ENCODE measurements at places on chromosomes 7 and 10.

- no peak for DNase-seq
Measured at GRCh38 chr10:17169803-17170202, 31.7 kb downstream of the TRDMT1 start.

- no peak for DNase-seq
Measured at GRCh38 chr10:61776615-61777266, 114.0 kb downstream of the CABCOCO1 start.

GRCh38 chr10:13659887-13660550 is 73.3 kb downstream of the PRPF18 start:
- DNase-seq: no peak

DNA sequence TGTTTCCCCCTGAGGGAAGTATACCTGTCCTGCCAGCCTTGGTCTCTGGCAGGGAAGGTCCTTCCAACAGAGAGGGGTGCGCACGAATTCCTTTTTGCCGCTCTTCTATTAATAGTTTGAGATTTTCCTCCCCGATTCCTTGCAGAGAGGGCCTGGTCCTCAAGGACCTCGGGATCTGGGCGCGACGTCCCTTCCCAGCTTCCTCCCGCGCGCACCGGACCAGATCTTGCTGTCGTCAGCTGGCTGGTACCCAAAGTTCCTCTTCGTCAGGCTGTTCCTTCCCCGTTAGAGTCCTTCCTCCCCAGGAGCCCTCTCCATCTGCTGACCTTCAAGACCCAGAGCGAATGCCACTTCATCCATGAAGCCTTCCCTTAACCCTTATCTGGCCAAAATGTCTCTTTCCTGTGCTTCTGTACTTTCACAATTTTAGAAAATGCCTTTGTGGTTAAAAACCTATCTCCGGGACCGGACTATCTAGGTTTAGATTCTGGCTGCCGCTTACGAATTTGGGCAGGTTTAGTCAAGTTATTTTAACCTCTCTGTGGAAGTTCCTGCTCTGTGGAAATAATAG is 851 bp upstream of the GOT1 start:
- DNase-seq: no peak

DNA sequence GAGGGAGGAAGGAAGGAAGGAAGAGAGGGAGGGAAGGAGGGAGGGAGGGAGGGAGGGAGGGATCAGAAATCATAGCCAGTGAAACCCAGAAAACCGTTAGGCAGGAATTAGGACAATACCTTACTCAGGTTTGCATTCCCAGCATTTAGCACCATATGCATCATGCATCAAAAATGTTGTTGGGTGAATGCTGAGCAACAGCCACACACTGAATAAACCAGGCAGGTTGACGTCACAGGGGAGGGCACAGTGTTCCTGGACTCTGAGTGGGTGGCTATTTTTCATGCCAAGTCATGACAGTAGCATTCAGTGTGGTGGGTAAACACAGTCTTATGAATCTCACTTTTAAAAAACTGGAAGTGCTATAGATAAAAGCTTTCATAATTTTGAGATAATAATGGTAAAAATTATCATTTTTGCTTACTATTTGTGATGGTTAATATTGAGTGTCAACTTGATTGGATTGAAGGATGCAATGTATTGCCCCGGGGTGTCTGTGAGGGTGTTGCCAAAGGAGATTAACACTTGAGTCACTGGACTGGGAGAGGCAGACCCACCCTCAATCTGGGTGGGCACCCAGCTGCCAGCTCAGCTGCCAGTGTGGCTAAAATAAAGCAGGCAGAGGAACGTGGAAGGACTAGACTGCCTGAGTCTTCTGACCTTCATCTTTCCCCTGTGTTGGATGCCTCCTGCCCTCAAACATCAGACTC is 199.1 kb upstream of the PRKCQ start:
- no peak for DNase-seq

DNA sequence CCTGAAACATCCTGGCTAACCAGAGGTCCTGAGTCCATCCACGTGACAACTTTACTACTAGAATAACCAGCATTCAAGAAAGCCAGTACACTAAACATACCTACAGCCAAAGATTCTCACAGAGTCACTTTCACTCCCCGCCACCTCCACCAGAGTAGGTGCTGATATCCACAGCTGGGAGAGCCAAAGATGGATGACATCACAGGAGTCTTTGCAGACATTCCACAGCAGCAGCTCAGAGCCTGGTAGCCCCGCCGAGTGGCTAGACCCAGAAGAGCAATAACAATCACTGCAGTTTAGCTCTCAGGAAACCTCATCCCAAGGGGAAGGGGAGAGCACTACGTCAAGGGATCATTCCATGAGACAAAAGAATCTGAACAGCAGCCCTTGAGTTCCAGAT is 13.5 kb upstream of the ADAM22 start:
- no peak for DNase-seq

DNA sequence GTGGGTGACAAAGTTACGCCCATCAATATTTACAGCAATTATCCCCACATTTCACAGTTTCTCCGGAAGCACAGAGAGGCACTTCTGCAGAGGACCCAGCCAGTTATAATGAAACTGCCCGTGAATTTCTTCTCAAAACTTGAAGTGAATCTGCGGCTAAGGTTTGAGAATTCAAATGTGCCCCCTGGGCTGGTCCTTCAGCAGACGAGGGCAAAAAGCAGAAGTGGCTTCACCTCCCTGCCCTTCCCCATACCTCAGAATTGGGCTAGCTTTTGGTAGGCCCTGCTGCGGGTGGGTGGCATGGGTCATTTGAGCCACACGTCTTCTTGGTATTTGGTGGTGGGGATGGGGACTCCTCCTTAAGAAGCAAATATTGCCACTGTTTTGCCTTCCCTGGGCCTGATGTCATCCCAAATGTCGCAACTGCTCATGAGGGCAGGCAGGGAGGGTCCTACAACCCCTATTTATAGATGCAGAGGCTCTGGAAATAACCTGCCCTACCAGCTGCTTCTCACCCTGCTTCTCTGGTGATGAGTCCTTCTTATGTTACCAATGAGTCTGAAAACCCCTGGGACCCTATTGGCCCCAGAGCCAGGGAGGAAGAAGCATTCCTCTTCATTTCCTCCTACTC is 16.6 kb upstream of the WDFY4 start:
- DNase-seq: no peak

DNA sequence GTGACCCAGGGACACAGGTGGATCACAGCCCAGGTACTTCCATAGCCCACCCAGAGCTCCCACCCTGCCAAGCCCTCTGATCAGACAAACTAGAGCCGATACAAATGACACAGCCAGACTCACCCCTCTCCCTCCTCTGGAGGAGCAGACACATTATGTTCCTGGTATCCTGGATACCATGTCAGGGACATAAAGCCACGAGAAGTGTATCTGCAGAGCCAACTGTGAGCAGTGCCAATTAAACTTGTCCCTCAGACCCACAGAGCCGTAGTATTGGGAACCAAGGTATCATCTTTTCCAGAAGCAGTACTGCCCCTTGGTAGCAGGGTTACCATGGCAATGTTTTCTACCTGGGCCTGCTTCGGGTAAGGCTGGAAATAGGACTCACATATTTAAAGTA is 47.3 kb upstream of the CPXM2 start:
- no peak for DNase-seq

GRCh38 chr7:6435486-6436384 is 12.0 kb downstream of the DAGLB start:
- DNase-seq: peak; percentile 76

DNA sequence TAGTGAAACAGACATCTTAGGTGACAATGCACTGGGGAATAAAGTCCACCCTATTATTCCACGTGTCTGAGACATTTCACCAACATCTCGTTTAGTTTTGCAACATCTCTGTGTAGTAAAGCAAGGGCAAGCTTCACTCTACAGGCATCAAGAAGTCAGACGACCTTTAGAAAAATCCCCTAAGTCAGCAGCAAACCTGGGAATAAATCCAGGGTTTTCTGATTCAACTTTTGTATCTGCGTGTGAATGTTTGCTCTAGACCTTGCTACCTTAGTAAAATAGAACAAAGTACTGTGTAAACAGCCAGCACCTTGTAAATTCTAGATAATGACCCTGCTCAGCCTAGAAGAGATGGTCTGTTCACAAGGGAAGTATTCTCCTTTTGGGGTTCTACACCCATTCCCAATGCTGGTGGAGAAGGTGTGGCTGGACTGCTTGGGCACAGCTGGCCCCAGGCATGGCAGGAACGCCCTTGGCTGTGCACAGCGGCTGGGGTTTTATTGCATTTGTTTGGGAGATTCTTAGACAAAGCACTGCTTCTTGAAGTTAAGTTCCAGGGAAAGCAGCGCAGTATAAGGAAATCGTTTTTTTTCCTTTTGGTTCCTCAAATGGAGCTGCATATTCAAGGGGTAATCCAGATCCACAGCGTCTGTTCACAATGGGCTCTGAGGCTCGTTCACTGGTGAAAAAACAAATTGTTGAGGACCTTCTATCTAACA is 38.3 kb upstream of the GALNTL5 start:
- no peak for DNase-seq
